ENCODE measurements at places on chromosomes 7 and 10.

GRCh38 chr10:21758239-21758638 lies 224.2 kb downstream of the MLLT10 start:
- DNase-seq: no peak

- DNase-seq: no peak
Observed at GRCh38 chr10:25753776-25754175, 180.3 kb upstream of the MYO3A start.

- DNase-seq: no peak
Observed at GRCh38 chr7:36131499-36131898, 21.6 kb upstream of the EEPD1 start.

DNA sequence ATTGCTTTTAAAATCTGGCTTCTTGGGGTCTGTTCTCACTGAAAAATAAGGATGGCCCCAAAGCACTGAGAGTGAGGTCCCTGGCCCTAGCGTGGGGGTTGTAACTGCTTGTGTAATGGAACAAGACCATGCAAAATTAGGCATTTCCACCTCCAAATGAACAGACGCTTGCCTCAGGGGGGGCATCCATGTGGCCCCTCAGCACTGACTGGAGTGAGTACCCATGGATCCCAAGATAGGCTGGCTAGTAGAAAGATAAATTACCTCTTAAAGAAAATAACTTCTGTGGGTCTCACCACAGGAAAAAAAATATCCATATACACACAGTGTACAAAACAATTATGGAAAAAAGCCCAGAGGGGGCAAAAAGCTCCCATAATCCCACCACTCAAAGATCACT lies 15.2 kb upstream of the CPA1 start:
- DNase-seq: no peak

All from NCI-H2171 treated with DMSO at 0.1 percent for 48 hours (cell line).